ENCODE measurements at places on chromosomes 5 and 9.

- no peak for DNase-seq
Measured at GRCh38 chr9:113687680-113688371, 188.3 kb upstream of the ZNF618 start.

DNA sequence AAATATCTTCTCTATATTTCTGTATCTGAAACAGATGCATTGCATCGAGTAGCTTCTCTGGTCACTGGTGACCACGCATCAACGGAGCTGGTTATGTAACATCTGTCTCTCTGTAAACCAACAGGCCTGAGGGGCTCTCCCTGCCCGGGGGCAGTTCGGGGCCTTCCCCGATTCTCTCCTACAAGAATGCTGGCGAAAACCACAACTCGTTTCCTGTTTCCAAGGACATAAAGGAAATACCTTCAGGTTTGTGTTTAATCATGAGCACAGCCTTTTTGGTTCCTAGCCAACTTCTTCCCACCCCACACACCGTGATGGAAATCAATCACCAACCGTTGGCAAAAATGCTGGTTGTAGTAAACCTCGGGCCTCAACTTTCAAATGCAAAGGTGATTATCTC lies 25.1 kb downstream of the GDNF start:
- DNase-seq: no peak

- DNase-seq: no peak
Measured at GRCh38 chr5:129977810-129978209, 73.5 kb downstream of the CHSY3 start.

DNA sequence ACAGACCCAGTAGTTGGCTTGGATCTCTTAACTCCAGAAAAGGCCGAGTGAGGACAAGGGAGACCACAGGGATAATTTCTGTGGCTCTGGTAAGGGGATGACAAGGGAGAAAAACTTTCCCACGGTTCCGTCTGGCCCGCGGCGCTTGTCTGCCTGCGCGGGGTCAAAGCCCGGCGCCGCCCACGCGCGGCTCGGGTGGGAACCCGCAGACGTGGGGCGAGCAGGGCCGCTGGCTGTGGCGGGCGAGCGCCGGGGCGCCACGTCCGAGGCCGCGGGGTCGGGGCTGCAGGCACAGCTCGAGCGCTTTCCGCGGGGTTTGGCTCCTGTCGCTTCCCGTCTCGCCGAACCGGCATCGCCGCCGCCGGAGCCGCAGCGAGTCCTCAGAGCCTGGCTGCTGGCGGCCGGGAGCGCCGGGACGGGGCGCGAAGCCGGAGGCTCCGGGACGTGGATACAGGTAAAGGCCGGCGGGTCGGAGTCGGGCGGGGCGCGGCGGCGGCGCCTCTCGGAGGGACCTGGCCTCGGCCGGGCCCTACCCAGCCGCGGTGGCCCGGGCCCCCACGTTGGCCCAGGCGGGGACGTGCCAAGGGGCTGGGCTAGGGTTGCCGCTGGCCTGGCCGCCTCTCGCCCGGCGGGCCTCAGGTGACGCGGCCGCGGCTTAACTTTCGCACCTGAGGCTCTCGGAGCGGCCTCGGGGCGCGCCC lies at the start of gene RNF180:
RNF180 (plus strand) TSS at position 344 of the 701 bp plus-strand sequence. CDS start 34,965 bp downstream, outside the sequence.
- DNase-seq: peak; percentile 55

DNA sequence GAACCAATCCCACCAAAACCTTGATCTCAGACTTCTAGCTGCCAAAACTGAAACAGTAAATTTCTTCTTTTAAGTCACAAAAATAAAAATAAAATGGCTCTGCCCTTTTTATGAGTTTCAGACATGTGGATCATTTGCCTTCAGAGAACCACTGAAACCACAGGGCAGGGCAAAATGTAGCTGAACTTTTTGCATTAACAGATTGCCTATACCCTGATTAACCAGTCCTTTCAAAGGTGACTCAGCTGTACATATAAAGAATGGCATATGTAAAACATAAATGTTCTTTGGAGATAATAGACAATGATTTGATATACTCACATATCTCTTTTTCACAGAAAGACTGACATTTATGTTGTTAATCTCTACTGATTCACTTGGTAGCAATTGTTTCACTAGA lies 187.1 kb upstream of the GRIN3A start:
- no peak for DNase-seq

GRCh38 chr9:95985440-95986055 lies 110.1 kb downstream of the ERCC6L2 start:
- no peak for DNase-seq

DNA sequence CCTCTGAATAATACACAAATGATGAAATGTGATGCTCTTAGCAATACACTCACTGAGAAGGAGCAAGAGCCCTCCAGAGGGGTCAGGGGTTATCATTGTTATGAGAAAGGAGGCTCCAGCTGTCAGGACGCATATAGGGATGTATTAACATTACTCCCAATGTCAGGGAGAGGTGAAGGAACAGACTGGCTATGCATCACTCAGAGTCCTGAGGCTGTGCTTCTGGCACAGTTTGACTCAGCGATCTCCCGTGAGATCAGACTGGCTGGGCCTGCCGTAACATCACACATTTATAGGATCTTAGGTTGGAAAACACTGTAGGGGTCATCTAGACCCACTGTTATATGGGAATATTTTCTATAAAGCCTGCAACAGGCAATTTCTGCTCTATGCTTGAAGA lies 226.5 kb upstream of the GLRA1 start:
- DNase-seq: no peak

- no peak for DNase-seq
Measured at GRCh38 chr5:73238873-73239272, 65.9 kb downstream of the TMEM174 start.

DNA sequence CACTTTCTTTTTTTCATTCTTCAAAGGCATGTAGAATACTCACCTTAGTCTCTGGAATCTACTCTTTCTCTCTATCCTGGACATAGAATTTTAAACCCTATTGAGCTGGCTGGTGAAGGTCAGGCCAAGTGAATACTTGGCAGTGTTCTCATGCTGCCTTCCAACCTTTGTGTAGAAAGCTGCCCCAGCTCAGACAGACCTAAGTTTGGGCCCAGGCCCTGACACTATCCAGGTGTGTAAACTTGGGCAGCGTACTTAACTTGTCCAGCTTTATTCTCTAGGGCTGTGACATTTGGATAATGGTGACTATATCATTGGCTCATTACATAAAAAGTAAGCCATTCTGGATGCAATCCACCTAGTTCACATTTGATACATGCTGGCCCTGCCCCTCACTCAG lies 298.3 kb downstream of the IRX1 start:
- no peak for DNase-seq
